DMS 273 treated with DMSO at 0.1 percent for 48 hours (cell line): ENCODE measurements at places on chromosomes 2 and 18.

DNA sequence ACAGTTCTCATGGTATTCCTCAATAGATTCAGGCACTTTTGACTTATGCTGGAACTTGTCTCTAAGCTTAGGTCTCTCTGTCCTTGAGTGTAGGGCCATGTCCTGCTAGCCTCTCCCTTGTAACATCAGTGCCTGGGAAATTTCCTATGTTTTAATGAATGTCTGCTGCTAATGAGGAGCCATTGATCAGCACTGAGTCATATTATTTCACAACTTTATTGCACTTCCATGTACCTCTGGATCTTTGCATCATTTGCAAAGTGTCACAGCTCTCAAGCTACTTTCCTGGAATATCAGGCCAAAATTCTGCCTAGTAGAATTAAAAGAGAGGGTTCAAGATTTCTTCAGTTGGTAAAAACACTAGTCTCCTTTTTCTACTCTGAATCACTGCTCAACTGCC is 102.5 kb downstream of the GAREM1 start:
- DNase-seq: no peak

DNA sequence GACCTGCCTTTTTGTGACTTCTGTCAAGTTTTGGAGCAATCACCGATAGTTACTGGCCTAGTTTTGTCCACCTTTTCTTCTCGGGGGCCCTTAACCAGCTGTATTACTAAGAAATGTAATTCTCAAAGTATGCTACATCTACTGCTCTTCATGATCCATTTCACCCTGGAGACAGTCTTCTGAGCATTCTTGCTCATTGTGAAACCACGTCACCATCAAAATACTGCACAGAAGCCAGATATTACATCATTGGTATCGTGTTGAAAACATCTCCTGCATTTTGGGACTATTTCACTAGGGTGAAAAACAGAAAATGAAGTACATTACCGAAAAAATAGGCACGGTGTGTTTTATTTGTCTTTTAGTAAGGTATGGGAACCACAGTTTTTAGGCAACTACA is 11.7 kb downstream of the LYPD6B start:
- no peak for DNase-seq

- no peak for DNase-seq
Measured at GRCh38 chr2:43948370-43948769, 47.4 kb downstream of the LRPPRC start.

GRCh38 chr2:118179445-118179844 is 91.2 kb downstream of the INSIG2 start:
- no peak for DNase-seq

DNA sequence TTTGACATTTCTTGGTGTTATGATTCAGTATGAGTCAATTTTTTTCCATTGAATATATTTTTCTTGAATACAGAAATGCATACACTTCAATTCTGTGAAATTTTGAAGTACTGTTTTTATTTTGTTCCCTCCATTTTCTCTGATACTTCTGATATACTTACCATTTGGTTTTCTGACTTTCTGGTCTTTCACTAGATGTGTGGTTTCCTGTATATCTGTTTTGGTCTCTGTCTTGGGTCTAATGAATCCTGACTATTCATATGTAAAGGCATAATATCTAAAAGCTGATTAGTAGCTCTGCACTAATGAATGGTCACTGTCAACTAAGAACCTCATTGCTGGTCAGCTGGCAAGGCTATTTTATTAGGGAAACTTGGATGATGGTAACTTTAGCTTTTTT is 345.6 kb downstream of the GRB14 start:
- no peak for DNase-seq

- no peak for DNase-seq
Measured at GRCh38 chr2:199870581-199870980, 19.6 kb upstream of the FTCDNL1 start.

GRCh38 chr2:143140864-143141661 is 11.8 kb downstream of the ARHGAP15 start:
- DNase-seq: no peak

- no peak for DNase-seq
Measured at GRCh38 chr2:229530434-229530833, 183.9 kb downstream of the DNER start.

- DNase-seq: no peak
Measured at GRCh38 chr2:56590611-56591010, 406.8 kb downstream of the CCDC85A start.

GRCh38 chr2:26100384-26100783 is 66.5 kb downstream of the RAB10 start:
- no peak for DNase-seq

GRCh38 chr2:232779934-232780333 is 3.6 kb upstream of the KCNJ13 start:
- no peak for DNase-seq

- DNase-seq: no peak
Measured at GRCh38 chr2:23751747-23752265, 175.1 kb downstream of the ATAD2B start.

GRCh38 chr2:96324721-96325040 is 436 bp upstream of the ITPRIPL1 start:
- no peak for DNase-seq

GRCh38 chr2:1546023-1546591 is 132.8 kb downstream of the TPO start:
- no peak for DNase-seq

GRCh38 chr2:230156782-230157699 is 62.7 kb downstream of the SP110 start:
- no peak for DNase-seq

DNA sequence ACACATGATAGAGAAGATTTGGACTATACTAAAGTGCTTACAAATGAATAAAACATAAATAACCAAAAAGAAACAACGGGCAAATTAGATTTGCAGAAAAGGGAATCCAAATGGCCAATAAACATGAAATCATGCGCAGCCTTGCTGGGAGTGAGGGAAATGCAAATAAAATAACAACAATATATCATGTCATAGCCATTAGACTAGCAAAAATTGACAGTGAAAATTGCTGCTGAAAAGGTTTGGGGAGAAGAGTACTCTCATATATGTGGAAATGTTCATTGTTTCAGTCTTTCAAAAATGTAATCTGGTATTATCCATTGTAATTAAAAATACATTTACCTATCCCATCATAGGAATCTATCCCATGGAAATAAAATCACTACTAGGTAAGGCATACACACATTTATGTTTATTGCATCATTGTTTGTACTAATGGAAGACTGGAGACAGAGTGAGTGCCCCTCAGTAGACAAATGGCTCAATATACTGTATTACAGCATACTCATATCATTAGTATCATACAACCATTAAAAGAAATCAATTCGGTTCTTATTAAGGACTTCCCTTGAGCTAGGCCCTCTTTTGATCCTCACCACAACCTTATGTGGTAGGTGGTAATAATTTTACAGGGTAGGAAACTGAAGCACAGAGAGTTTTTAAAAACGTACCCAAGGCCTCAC is 94.1 kb upstream of the MSTN start:
- DNase-seq: no peak

DNA sequence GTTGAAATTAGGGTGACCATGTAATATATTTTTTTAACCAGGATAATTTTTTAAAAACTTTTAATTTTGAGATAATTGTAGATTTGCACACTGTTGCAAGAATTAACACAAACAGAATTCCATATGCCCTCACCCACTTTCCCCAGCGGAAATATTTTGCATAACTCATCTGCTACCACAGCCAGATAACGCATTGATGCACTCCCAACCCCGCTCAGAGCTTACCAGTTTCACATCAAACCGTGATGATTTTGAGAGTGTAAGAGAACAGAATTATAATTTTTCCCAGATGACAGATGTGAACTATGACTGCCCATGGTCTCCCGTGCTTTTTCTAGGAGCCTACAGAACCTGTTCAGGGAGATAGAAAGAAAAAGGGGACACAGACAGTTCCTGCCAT is 35.2 kb upstream of the LDLRAD4 start:
- no peak for DNase-seq

DNA sequence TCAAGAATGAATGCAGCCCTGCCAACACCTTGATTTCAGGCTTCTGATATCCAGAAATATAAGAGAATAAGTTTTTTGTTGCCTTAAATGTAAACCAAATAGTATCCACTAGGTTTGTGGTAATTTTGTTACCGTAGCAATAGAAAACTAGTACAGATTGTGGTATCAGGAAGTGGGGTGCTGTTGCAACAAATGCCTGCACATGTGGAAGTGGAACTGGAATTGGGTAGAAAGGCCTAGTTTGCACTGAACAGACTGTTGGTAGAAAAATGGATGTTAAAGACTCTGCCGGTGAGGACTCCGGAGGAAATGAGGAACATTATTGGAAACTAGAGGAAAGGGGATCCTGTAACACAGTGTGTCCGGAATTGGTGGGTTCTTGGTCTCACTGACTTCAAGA is 145.8 kb upstream of the MGAT5 start:
- DNase-seq: no peak

DNA sequence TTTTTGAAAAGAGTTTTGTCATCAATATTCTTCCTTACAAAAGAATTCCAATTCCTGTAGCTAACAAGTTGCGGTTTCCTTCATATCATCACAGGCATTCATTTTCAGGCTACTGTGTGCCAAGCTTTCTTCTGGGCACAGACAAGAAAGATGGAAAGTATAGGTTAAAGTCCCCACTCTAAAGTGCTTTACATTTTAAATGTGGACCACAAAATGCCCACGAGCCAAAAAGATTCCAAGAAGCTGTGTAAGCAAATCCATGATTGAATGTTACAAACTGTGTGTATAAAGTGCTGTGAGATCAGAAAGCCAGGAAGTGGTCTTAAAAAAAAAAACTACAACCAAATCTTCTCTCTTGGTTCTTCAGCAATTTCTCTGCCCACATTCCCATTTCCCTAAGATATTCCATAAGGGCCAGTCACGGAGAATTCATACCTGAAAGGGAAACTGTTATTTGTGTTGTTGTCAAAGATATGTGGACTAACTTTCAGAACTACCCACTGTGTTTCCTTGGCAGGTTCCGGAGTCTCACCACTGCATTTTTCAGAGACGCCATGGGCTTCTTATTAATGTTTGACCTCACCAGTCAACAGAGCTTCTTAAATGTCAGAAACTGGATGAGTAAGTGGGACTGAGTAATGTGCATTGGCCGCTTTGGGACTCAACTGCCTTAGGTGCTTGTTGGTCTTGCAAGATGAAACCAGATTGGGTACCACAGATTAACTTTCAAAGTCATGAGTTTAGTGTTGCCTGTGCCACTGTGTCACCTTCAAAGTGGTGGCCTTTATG is 55.7 kb downstream of the RAB27B start:
- no peak for DNase-seq

DNA sequence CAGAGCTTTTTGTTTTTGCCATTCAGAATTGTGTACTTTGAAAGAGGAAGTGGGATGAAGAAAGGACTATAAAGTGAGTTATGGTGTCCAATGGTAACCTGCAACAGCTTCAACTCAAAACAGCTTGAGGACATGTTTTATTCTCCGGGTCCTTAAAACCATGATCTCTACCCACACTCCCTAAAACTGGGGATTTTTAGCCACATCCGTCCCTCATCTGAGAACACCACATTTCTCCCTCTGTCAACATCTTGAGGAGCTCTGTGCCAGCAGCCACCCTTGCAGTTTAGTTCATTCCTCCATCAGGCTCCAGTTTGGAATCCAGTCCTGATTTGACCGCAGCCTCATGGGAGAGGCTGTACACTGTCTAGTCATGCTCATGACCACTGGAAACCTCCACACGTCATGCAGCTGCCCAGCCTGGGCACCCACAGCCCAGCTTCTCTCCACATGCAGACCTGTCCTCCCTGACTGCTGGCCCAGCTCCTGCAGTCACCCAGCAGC is 62.6 kb downstream of the C18orf63 start:
- no peak for DNase-seq

- DNase-seq: no peak
Measured at GRCh38 chr18:56747032-56747658, 96.0 kb downstream of the WDR7 start.

GRCh38 chr2:202339071-202339870 is 36.9 kb upstream of the BMPR2 start:
- DNase-seq: no peak

DNA sequence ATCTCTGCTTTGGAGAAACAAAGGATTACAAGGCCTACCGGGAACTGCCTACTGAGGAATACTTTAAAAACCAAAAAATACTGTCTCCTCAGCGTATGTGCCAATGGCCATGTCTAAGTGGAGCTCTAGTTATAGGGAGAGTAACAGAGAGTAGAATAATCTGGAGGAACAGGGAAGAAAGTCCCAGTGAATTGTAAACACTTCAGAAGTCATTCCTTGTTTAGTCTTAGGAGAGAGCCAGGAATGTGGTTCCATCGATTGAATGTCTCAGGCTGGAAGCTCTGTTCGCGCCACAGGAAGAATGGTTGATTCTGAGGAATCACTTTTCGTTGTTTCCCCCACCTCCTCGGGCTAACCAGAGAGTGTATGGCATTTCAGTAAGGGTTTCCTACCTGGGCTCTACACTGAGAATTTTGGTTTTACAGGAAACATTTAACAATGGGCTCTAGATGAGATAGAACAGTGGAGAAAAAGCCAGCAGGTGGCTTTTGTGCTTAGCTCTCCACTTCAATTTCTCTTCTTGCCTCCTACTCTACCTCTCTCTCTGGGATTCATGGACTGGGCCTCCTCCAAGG is 88.7 kb downstream of the ACVR1 start:
- DNase-seq: no peak

DNA sequence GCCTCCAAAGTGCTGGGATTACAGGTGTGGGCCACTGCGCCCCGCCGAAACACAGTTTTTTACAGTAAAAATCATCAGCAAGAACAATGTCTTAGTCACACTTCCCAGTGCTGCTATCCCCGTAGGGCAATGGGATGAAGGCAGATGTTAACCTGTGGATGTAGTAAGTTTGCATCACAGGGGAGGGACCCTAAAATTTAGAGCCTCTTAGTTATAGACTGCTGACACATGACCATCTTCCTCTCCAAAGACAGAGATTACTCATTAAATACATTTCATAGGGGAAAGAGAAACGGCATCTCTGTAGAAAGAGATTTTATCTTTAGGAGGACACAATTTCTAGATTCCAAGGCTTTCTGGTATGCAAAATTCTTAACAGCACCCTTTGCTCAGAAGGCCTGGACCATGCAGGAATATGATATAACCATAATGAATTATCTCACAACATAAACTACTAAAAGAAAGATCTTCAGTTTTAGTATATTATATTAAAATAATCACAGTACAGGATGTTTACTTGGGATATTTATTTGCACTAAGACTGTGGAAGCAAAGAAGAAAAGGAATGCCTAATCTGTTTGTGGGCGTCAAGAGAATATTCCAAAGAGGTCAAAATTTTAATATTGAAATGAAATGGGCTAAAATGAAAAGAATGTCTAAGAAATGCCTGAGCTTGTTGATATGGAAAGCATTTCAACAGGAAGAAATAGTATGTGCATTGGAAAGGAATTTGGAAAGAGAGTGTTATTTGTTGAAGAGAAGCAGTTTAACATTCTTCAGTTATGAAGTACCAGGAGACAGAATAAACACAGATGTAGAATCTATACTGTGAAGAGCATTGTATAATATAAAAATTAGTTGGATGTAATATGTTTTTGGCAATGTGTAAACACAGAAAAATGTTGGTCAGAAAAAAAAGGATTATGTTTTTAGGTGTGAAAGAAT is 1228.3 kb upstream of the CHAC2 start:
- no peak for DNase-seq

GRCh38 chr2:85110991-85111560 is 22.1 kb upstream of the TCF7L1 start:
- no peak for DNase-seq
